NCI-H146 (cell line): ENCODE measurements at places on chromosomes 7 and 10.

DNA sequence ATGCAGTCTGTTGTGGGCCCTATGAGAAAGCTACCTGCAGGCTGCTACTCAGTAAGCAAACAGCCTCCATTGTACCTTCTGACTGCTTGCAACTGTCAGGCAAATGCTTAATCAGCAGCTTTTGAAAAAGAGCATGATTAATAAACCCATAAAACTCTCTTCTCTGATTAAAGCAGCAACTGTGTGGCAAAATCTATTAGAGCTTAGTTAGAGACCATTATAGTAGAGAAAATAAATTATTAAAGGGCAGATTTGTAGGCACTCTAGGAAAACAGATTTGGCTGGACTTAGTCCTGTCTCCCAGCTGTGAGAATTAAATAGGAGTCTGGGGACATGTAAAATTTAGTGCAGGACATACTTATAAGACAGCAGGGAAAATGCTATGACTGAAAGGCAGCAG is 132.5 kb upstream of the WNT16 start:
- DNase-seq: no peak

GRCh38 chr10:54133203-54133602 is 667.8 kb downstream of the PCDH15 start:
- DNase-seq: no peak

- no peak for DNase-seq
These were observed 2.0 kb downstream of the CUL1 start for GRCh38 chr7:148700661-148701064.

DNA sequence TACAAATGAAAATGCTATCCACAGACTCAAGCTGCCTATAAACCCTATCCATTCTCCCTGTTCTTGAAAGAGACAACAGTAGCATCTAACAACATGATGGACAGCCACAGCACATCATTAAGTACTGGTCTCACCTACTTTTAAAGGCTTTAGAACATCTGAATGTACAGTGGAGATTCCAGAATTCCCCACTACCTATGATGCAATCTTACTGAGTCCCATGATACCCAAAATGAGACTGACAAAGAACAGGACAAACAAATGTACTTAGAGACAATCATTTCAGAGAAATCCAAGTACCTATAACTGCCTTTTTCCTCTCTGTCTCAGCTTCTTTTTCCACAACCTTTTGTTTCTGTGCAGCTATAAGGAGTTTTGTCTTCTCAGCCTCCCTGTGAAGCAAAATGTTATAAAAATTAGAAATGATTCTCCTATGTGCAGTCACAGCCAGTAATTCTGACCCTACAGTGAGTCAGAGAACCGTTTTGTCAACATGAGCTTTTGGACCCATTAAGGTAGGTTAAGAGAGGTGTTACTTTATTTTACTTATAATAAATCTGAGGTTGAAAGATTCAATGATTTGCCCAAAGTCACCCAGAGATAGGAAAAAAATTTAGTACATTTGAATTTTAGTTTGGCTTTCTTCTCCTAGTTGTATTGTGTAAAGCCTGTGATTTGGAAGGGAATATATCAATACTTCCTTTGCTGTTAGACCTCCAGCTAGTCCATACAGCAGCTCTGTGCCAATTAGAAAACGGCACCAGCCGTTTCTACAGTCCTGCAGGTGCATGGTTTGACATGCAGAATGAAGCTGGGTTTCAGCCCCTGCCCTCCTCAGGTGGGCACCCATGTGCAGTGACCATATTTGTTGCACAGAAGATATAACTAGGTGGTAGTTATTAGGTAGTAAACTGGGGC is 21.9 kb downstream of the ERLIN1 start:
- DNase-seq: no peak

- DNase-seq: no peak
These were observed 5.8 kb downstream of the ZNF365 start for GRCh38 chr10:62380016-62380415.

DNA sequence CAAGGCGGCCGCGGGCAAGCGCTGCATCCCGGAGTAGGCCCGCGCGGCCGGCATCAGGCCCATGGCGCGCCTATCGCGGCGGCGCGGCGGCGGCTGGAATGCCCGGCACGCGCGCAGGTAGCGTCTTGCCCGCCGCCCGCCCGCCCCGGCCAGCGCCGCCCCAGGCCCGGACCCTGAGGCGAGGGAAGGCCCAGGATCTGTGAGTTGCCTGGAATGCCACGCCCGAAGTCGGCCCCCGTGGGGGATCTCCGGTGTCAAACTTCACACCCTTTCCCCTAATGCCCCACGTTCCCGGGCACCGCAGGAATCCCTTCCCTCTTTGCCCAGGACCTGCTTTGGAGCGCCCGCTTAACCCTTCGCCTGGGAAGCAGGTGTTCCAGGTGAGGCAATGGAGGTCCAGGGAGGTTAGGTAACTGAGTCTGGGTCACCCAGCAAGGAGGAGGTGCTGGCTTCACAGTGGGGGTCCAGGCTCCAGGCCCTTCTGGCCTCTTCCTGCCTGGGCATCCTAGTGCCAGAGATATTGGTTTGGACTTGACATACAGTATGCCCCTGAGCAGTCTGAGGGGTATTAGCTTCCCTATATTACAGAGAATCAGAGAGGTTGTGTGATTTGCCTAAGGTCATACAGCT is 138.1 kb downstream of the ARHGAP22 start:
- no peak for DNase-seq

DNA sequence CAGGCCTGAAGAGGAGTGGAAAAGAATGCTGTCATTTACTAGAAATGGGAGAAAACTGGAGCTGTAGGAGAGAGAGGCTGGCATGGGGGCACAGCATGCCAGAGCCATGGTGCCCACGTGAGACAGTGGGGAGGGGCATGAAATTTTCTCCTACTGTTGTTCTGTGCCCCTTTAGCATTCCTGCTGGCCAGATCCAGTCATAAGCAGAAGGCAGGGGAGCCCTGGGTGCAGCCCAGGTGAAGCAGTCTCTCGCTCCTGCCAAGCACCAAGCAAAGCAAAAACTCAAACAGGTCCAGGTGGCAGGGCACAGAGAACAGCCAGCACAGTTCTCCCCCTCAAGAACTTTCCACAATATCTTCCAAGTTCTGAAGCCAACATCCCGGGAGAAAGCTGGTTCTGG is 383.2 kb downstream of the TCERG1L start:
- DNase-seq: no peak

- no peak for DNase-seq
These were observed 80.0 kb upstream of the TMEM106B start for GRCh38 chr7:12131122-12131521.

GRCh38 chr10:126408953-126409641 is 20.8 kb upstream of the ADAM12 start:
- DNase-seq: no peak

- DNase-seq: no peak
These were observed 74.6 kb downstream of the PPP1R17 start for GRCh38 chr7:31761646-31762045.
